ENCODE measurements at places on chromosomes 16 and 17.

GRCh38 chr16:1773703-1774447, 941 bp upstream of the MRPS34 start:
- DNase-seq, result no peak

GRCh38 chr17:1362065-1362848, 37.8 kb downstream of the YWHAE start:
- no peak for DNase-seq

GRCh38 chr17:77887464-77888241, 70.8 kb upstream of the TNRC6C start:
- peak; percentile 86 for DNase-seq

- no peak for DNase-seq
These were observed 2.9 kb downstream of the RNASEK start for GRCh38 chr17:7014995-7015958.

DNA sequence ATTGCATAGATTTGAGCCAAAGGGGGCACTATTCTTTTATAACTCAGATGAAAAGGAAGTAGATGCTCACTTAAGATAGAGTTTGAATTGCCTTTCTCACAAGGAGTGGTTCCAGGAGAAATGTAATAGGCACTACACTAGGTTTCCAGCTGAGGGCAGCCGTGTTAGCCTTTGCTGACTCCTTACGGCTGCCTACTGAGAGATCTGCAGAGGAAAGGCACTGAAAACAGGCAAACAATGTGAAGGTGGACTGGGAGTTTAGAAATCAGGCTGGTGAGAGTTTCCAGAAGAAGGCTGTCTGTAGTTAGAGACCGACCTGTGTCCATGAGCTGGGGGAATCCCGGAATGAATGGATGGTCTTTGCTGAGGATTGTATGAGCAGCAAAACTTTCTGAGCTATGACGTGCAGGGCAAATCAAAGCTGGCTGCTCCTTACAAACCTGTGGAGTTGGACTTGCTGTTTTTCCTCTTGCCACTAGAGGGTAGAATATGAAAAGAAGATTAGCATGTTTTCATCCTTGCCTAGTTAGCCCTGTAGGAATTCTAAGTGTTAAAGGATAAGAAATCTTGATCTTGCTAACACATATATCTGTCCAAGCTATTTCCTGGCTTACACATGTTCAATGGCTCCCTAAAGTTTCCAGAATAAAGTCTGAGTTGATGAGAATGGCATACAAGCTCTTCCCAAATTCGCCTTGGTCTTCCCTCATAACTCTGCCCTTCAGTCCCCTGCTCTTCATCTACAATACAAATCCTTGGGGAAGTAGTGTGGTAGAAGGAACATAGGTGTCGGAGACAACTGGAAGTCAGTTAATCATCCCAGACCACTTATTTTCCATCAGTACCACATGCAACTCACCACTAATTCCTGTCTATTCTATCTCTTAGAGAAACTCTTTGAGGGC, 20.1 kb upstream of the TAOK1 start:
- DNase-seq, result peak; percentile 83

GRCh38 chr17:50312308-50312707, 33.6 kb upstream of the XYLT2 start:
- no peak for DNase-seq
